LHCN-M2 (cell line): ENCODE measurements at places on chromosomes 4 and X.

GRCh38 chr4:139470997-139471665 is 17.2 kb downstream of the RAB33B start:
- no peak for DNase-seq

DNA sequence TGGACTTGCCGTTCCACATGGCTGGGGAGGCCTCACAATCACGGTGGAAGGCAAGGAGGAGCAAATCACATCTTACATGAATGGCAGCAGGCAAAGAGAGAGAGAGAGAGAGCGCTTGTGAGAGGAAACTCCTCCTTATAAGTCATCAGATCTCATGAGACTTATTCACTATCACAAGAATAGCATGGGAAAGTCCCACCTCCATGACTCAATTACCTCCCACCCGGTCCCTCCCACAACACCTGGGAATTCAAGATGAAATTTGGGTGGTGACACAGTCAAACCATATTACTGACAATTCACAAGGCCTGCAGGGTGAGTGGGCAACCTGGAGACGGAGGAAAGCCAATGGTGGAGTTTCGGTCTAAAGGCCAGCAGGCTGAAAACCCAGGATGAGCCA is 394.3 kb upstream of the TRAM1L1 start:
- DNase-seq = no peak

DNA sequence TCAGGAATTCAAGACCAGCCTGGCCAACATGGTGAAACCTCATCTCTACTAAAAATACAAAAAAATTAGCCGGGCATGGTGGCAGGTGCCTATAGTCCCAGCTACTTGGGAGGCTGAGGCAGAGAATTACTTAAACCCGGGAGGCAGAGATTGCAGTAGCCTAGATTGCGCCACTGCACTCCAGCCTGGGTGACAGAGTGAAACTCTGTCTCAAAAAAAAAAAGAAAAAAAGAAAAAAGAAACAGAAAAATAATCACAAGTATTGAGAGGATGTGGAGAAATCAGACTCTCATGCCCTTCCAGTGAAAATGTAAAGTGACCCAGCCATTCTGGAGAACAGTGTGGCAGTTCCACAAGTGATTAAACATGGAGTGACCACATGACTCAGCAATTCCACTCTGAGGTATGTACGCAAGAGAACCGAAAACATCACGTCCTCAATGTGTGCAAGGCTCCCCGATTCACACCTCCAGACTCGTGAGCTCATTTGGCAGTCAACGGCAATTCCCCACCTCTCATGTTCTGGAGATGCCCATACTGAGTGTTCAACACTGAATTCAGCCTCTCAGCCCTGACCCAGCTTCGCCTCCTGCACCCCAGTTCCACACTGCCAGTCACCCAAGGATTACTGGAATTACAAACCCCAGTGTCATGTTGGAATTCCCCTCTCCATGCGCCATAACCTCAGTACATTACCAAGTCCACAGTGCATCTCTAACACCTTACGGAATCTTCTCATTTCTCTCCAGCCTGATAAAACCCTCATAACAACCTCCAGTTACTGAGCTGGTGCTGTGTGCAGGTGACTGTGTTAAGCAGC is 21.1 kb downstream of the ACOX3 start:
- peak; percentile 44 for DNase-seq

DNA sequence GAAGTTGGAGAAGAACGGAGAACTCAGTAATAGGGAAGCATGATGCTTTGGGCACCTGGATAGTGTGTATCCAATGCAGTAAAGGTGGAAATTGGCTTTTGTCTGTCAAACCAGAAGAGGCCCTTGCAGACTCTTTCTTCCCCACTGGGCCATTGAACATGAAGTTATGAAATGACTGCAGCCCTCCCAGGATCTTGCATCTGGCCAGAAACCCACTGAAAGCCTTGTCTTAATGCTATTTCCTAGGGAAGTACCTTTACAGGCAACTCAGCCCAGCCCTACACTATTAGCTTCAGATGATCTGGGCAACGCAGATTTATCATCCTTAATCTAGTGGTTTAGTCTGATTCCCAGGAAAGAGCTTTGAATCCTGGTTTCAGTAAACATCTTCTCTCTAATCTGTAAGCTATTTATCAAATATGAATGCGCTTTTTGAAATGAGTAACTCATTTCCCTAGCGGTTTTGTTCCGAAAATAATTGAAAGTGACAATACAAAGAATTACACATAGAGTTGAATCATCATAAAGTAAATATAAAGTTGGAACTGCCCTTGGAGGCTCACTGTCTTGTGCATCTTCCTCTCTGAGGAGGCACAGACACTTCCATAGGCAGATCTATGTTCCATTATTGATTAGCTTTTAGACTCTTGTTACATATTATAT is 464.1 kb downstream of the IDS start:
- peak; percentile 56 for DNase-seq

DNA sequence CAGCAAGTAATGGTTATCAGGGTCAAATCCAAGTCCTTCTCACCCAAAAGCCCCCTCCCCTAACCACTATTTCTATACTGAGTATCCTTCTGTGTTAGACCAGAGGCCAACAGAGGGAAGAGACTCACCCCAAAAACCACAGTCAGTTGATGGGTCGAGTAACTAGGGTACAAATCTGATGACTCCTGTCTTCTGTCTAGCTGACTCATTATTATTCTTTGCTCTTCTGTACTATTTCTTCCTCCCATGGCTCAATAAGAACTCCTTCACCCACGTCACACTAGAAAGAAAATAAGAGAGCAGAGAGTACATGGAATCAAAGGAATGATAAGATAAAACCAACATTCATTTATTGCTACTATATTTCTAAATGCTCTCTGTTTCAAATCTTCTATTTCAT is 2.0 kb downstream of the RAB40A start:
- DNase-seq = peak; percentile 86

DNA sequence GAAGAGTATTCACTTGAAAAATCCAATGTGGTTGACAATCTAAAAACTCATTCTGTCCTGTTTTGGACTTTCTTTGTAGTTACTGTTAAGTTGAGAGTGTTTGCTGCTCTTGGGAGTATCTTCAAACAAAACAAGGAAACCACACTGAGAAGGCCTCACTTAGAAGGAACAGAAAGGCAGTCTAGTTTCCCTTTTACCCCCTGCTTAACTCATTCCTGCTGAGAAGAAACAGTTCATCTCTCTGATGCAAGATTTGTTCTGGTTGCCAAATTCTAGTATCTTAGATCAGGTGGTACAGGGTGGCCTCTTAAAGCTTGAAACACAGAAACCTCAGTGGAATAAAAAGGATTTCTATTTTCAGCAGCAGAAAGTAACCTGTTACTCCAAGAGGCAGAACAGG is 41.4 kb downstream of the GUCY2F start:
- DNase-seq = no peak

GRCh38 chrX:52261125-52261462 is 76.4 kb downstream of the MAGED4 start:
- DNase-seq = no peak

GRCh38 chrX:48617542-48618340 is 20.4 kb downstream of the WDR13 start:
- DNase-seq = peak; percentile 22

GRCh38 chr4:77145842-77146185 is 11.2 kb upstream of the CCNG2 start:
- no peak for DNase-seq

GRCh38 chrX:47176101-47176740 is 17.4 kb upstream of the UBA1 start:
- no peak for DNase-seq

GRCh38 chr4:4256799-4257198 is 8.8 kb upstream of the TMEM128 start:
- DNase-seq = no peak

DNA sequence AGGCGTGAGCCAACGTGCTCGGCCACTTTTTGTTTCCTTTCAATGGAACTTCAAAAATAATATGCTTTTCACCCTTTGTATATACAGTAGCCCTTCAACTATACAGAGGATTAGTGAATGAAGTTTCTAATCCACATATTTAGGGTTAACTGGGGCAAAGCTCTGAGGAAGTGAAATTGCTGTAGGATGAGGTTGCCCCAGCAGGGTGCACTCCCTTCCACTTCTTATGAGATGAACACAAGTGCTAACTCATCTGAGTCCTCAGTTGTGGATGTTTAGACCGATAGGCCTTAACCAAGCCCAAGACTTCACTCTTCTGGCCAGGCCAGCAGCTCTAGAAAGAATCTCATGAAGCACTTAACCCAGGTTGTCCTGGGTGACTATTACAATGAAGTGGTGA is 29.1 kb upstream of the CT55 start:
- DNase-seq = no peak

DNA sequence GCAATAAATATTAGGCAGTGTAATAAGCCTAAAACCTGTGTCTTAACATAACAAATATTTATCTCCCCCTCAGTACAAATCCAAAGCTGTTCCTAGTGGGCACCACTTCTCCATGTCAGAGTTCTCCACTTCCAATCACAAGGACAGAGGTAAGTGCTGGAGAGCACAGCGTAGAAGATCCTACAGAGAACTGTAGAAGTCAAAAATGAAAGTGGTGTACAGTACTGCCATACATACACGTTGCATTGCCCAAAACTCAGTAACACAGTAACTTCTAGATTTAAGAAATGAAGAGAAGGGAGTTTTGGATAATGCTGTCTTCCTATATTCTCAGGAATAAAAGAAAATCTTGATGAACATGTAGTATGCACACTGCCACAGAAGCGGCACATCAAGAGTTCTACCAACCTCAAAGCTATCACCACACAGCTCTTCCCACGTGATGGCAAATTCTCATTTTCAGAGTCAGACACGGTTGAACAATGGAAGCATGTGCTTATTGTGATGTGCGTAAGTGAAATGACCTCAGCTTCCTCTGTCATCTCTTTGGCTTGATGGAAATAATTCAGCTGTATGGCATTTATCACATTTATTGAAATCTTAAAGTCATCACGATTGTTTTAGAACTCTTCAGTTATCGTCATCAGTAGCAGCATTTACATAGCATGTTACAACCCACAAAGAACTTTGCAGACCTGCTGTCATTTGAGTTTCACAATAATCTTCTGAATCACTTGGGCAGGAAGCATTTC is 27.1 kb upstream of the SPANXN4 start:
- peak; percentile 0 for DNase-seq

GRCh38 chrX:152907084-152907651 is 9.3 kb downstream of the ZNF185 start:
- DNase-seq = no peak

- no peak for DNase-seq
These were observed 261.2 kb downstream of the ASMT start for GRCh38 chrX:1876041-1876440.

DNA sequence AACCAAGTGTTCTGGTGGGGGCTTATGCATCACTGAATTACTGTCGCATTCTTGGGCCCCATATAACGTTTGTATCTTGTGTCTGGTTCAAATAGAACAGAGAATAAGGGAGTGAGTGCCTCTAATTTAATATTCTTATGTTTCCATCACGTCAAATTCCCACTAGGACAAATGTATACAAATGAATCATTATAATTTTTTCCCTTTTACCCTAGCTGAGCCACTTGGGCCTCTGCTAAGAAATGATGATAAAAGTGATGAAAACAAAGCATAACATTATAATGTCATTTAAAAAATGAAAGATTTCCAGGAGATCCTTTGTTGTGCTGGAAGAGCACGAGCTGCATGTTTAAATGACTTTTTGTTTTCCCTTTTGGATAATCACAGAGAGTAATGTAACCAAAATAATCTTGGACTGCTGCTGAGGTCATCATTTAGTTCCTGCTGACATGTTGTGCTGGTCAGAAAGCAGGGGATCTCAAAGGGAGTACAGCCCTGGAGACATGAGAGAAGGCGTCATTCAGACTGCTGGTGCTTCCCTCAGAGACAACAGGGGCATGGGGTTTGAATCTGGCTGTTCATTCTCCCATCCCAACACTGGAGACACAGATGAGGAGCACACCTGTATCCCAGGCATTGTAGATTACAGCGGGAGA is 105.1 kb upstream of the SCOC start:
- DNase-seq = no peak

GRCh38 chrX:139639253-139639652 is 68.7 kb downstream of the MCF2 start:
- no peak for DNase-seq
